ENCODE measurements at places on chromosomes 5 and 9. TPM values are rescaled to one million over a fixed set of nuclear protein-coding genes. Genes with fewer than 3 reads are reported as not detected.

Gene BTNL3
- not detected for total RNA-seq

DNA sequence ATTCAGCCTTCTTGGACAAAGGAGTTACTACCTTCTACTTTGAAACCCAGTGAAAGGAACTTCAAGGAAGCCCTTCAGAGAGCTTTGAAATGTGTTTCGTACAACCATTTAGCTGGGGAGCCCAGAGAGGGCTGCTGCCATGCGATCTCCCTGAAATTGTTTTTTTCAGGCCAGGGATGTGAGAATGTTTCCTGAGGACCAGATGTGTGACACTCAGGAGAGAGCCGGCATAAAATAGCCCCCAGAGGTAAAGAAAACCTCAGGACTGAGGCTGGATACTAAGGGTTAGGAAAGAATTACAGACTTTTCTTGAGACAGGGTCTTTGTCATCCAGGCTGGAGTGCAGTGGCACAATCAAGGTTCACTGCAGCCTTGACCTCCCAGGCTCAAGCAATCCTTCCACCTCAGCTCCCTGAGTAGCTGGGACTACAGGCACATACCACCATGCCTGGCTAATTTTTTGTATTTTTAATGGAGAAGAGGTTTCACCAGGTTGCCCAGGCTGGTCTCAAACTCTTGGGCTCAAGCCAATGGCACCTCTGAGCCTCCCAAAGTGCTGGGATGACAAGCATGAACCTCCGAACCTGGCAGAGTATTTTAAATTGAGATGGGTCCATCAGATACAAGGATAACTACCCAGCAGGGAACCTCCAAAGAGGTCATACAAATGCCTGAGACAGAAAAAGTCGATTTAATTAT lies 8.4 kb downstream of the RPL37 start:
- no peak for DNase-seq

Gene GPR150
- total RNA-seq = 0.23 TPM

Gene PCDHGA5
- 0.35 TPM for total RNA-seq

- DNase-seq = no peak
Measured at GRCh38 chr5:95084757-95085156, 200.1 kb downstream of the MCTP1 start.

GRCh38 chr5:178547753-178548415 lies 42.3 kb downstream of the COL23A1 start:
- DNase-seq = no peak

GRCh38 chr5:32116574-32117313 lies 57.4 kb downstream of the GOLPH3 start:
- DNase-seq = no peak

Gene PCDHGA4
- 0.53 TPM for total RNA-seq

GRCh38 chr9:117938896-117939295 lies 234.7 kb downstream of the TLR4 start:
- DNase-seq = no peak

- DNase-seq = peak; percentile 91
Measured at GRCh38 chr5:179839328-179840256, 18.9 kb downstream of the SQSTM1 start.

DNA sequence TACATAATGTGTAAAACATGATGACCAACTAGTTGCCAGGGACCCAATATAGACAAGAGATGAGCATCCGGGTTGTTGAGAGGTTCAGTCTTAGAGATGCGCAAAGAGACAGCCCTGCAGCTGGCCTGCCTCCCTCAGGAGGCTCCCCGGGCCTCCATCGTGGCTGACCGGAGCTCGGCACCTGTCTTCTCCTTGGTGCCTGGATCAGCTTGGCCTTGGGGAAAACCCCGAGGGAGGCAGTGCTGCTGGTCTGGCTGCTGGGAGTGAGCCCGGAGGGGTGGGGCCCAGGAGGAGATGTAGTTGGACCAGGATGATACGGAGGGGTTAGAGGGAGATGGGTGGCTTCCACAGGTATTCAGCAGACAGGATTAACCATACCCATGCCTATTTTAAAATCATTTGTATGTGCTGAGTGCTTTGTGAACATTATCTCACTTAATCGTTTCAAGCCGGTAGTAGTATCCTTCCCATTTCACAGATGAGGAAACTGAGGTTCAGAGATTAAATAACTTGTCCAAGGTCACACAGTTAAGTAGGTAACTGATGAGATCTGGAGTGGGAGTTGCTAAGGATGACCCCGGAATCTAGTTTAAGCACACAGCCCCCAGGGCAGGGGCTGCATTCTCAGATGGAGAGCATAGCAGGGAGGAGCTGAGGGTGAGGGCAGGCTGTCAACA lies 173.8 kb downstream of the COL23A1 start:
- no peak for DNase-seq

GRCh38 chr9:28407351-28407750 lies 834.1 kb upstream of the C9orf72 start:
- DNase-seq = no peak

- DNase-seq = no peak
Measured at GRCh38 chr5:154783774-154784460, 28.7 kb downstream of the LARP1 start.

DNA sequence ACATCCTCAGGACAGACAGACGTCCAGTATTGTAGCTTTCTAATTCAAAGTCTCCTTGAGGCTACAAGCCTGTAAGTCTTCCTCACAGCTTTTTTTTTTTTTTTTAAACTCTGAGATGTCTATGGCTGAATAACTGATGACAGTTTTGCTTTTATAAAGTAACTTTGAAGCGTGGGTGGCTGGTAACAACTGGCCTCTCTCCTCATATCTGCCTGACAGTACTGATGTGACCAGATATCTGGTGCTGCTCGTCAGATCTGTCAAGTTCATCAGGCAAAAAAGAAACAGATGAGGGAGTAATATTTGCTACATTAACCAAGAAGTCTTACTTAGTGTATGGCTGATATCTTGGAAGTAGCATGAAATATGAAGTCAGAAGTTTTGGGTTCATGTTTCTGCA lies 72.6 kb downstream of the GDNF start:
- DNase-seq = no peak

Gene PRRX2
- not detected for total RNA-seq

GRCh38 chr9:116644091-116644688 lies 42.9 kb upstream of the TRIM32 start:
- DNase-seq = no peak

Gene RXRA
- total RNA-seq = 163 TPM

- DNase-seq = peak; percentile 48
Measured at GRCh38 chr5:146745931-146746577, 132.5 kb downstream of the PPP2R2B start.

DNA sequence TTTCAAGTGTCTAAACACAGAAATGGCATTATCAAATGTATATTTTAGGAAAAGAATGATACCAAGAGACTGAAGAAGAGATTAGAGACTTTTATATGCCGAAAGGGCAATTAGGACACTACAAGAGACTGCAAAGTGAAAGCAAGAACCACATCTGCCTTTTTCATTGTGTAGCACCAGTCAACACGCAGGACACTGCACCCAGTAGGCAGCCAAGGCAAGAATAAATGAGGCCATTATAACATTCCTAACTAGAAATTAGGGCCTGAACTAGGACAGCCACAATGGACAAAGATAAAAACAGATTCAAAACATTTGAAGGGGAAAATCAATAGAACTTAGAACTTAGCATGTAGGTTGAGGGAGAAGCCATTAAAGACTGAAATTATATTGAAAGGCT lies 10.8 kb downstream of the CETN3 start:
- DNase-seq = no peak

GRCh38 chr9:98644011-98644410 lies 64.7 kb downstream of the GABBR2 start:
- no peak for DNase-seq

- DNase-seq = no peak
Measured at GRCh38 chr9:89421595-89421994, 76.3 kb downstream of the SEMA4D start.

DNA sequence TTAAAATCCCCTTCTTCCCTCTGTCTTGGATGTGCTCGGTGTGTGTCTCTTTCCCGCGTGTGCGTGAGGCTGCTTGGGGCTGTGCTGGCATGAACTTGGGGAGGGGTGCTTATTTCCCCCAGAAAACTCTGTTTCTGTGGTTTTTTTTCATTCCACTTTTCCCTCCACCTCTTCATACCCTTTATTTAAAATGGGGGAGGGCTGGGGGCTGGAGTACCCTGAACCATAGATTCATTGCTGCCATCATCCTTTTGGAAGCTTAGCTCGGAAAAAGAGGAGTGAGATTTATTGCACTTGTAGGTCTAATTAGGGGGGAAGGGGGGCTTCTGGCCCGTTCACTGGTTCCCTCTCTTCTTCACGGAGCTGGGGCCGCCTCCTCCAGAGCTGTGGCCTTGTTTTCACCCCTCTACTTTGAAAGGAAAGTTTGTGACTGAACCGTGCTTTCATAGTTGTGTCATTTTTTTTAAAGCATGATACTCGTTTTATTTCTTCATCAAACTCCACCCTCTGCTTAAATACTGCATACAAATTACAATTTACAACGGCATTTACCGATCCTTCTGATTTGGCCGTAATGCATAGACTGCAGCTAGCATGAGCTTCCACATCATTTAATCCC lies 2.9 kb downstream of the NR2F1 start:
- no peak for DNase-seq

- DNase-seq = peak; percentile 70
Measured at GRCh38 chr5:150589862-150590601, 50.4 kb upstream of the SYNPO start.

DNA sequence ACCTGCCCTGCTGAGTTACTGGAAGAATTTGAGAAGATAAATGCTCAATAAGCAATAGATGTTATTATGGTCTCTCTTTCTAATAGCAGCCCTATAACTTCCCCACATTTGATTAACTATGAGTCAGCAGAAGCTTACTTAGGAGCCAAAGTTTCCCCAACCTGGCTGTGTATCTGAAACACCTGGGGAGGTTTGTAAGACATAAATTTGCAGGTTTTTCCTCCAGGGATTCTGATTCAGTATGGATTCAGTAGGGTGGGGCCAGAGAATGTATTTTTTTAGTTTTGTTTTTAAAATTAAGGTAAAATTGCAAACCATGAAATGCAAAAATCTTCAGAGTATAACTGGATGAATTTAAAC lies 44.9 kb upstream of the GNPDA1 start:
- DNase-seq = no peak

- DNase-seq = no peak
Measured at GRCh38 chr9:37992924-37993349, 76.1 kb downstream of the SHB start.

DNA sequence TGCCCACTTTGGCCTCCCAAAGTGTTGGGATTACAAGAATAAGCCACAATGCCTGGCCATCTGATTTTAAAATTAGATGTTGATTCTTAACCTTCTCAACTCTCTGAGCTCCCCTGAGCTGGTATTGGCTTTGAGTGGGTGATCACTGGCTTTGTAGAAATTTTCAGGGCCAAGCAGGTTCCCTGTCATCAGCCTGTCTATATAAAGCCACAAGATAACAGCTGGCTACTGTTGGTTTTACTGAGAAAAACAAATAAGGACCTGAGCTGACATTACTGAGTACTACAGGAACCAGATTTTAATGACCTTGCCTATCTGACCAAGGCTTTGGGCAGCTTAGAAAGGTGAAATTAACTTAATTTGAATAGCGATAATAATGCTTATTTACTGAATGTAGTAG lies 153.6 kb downstream of the MSX2 start:
- no peak for DNase-seq

Gene GDF9
- 0.15 TPM for total RNA-seq

DNA sequence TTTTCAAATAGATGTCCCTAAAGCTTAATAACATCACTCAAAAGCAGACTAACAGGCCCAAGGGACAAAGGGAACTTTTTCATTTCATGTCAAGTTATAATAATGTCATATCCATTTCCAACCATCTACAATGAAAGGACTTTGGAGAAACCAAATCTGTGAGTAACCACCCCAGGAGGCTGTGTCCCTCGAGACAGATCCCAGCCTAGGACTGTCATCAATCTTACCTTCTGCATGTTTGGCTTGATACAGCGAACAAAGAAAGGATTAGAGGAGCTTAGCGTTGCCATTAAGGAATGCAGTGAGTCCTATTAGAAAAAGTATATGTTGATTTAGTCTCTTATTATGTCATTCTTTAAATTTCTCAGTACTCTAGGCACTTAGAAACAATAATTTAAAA lies 137.8 kb upstream of the RETREG1 start:
- no peak for DNase-seq
